ENCODE measurements at places on chromosomes 3 and 15. TPM values are rescaled to one million over a fixed set of nuclear protein-coding genes. Genes with fewer than 3 reads are reported as not detected.

DNA sequence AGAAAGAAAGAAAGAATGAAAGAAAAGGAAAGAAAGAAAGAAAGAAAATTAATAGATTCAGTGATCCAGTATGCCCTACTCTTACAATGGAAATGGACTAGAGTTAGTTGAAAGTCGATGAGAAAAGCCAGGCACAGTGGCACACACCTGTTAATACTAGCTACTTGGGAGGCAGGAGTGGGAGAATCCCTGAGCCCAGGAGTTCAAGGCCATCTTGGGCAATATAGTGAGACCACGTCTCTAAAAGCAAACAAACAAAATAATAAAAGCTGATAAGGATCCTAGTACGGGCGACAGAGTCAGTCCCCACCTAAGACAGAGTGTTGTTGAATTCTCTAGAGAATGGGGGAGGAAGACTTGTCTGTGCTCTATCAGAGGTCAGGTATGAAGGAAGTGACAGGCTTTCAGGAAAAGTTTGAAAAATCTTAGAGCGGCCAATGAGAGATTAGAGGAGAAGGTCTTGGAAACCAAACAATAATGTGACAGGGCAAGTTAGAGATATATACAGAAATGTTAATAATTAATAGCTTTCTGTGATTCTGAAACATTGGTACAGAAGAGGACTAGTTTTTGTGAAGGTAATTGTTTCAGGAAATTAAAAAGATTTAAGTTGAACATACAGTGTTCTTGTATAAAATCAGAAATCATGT is 117.9 kb upstream of the PTX3 start:
- no peak for DNase-seq

DNA sequence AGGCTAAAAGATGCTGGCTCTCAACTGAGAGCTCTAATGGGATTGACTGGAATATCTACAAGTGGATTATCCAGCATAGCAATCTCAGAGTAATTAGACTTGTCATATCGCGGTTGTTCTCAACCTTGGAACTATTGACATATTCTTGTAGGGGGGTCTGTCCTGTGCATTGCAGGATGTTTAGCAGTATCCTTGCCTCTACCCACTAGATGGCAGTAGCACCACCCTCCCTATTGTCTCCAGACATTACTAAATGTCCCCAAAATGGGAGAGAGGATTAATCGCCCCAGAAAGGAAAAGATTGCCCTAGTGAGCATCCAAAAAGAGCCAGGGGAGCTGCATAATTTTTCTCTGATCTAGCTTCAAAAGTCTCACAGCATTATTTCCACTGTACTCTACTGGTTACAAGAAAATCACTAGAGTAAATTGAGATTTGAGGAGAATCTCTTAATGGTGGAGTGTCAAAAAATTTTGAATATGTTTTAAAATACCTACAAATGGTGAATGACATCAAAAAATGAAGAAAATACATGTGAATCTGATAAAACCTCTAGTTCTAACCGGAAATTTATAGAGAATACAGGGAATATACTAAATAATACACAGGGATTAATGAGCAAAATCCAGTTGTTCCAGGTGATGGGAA is 388.2 kb upstream of the AGTR1 start:
- no peak for DNase-seq

DNA sequence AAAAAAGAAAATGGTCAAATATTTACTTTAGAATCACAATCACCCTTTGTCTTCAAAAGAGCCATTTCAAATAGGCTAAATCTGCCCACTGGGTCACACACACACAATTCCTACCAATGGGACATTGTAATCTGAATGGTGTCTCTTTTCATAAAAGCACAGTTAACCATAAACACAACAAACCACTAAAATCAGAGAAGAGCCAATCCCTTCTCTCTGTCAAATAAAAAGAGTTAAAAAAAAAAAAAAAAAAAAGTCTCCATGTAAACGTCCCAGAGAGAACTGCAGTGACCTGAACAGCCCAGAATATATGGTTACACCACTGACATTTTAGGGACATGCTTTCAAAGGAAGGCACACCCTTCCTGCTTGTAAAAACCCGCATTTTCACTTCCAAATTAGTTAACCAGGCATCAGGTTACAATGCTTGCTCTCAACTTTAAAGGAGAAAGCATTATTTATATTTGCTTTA is 63.7 kb downstream of the PRICKLE2 start:
- no peak for DNase-seq

SAMD7 gene
- total RNA-seq = not detected

DNA sequence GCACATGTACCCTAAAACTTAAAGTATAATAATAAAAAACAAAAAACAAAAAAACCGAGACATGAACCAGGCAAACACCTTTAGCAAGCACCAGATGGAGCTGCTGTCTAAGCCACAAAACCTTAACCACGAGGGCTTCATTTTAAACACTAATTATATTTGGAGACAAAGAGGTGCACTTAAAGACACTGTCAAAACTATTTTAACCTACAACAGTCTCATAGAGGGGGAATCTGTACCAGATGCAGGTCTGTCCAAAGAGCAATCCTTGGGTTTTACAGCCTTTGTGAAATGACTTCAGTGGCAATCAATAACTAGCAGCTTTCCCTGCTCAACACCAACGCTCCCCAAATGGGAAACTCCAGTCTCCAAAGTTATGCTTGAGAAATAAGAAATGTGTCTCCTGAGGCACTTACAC is 115.7 kb upstream of the TSPAN3 start:
- DNase-seq = no peak

- DNase-seq = peak; percentile 79
These were observed 276.6 kb downstream of the UACA start for GRCh38 chr15:70486451-70487386.

DNA sequence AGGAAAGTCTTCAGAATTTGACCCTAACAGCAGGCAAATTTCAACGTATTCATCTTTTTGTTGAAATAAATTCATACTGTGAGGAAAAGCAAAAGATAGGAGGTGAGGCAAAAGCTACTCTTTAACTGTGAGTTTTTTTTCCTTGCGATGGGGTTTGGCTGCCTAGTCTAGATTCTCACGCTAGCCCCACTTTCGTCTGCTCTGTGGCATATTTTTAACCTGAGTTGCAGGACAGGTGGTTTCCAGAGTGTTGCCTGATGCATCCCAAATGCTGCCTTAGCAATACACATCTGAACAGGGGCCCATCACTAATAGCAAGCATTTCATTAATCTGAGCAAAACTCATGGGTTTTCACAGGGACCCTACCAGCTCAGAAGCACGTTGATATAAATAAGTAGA is 11.7 kb downstream of the PSMA4 start:
- DNase-seq = no peak

DNA sequence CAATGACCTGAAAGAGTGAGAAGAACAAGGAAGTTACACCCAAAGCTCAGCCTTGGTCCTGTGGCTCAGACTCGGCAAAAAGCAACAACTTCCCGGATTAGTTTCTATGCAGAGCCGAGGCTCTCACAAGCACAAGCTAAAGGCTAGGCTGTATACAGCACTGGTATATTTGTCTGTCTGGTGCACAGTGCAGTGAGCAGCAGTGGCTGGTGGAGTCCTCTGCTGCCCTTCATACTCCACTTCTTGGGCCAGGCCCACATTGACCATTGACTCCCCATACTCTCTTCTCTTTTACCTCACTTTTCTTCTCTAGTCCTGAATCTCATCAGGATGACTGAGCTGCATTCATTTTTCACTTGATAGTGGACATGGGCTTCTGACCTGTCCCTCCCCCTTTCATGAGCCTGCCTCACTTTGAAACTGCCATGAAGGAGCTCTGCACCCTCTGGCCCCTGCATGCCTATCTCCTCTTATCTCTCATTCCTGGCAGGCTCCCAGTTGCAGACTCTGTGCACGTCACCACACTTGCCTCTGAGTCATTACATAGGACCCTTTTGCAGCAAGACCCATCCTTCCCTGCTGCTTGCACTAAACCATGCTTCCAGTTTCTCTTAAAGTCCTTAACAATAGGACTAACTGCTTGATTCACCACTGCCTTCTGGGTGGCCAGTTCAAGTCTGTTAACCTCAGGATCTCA is 379.3 kb downstream of the NTRK3 start:
- no peak for DNase-seq

- DNase-seq = no peak
These were observed 399.6 kb downstream of the LPP start for GRCh38 chr3:188553569-188553968.

Measured in aorta (tissue), 5 donors.